B cell (primary cell): ENCODE measurements at places on chromosomes 11 and 22.

- no peak for DNase-seq
Observed at GRCh38 chr22:38781033-38781432, 12.9 kb downstream of the DNAL4 start.

- no peak for DNase-seq
Observed at GRCh38 chr11:45051621-45052020, 94.8 kb upstream of the PRDM11 start.

- no peak for DNase-seq
Observed at GRCh38 chr11:104443387-104443786, 279.4 kb upstream of the PDGFD start.

GRCh38 chr11:45967506-45967905 is 45.0 kb downstream of the LARGE2 start:
- DNase-seq = no peak

DNA sequence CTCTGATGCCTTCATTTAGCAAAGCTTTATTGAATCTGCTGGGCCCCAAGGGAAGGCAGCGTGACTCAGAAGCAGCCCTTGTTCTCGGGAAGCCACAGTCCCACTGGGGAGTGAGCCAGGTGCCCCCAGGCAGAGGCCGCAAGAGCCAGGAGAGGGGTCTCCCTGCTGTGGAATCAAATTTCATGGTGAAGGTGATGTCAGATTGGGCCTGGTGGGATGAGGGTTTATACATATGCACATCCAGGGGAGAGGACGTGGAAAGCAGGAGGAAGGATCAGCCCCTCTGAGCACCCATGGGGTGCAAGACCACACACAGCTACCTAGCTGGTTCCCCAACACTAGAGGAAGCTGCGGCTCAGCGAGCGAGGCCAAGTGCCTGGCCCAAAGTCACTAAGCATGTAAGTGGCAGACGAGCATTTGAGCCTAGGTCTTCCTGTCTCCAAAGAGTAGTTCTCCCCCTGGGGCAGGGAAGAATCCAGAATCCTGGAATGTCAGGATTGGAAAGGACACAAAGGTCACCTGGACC is 2.0 kb downstream of the SYNGR1 start:
- peak; percentile 77 for DNase-seq

DNA sequence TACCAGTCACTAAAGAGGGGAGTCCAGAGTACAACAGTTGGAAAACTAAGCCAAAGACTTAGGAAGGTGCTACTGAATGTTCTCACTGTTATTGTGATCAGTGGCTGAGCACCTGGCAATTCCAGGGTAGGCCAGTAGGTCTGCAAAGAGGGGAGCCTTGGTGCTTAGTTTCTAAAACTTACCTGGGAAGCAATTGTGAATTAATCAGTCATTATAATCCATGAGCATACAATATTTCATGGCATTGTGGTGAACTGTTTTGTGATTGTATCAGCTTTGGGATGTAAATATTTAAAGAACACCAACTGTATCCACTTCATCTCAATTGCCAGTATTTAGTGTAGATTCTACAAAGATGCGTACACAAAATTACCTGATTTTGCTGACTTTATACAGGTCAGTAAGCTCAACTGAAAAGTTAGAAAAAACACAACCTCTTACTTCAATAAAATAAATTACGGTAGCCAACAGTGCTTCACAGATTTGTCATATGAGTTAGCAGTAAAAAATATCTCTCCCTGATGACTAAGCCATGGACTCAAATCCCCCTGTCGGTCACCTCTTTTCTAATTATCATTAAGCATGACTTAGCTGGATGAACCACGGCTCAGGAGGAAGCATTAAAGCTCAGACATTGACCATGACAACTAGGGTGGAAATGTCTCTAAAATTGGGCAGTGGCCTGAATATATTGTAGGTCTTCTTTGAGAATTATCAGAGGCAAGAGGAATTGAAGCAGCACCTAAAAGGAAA is 30.8 kb upstream of the SORL1 start:
- DNase-seq = no peak

DNA sequence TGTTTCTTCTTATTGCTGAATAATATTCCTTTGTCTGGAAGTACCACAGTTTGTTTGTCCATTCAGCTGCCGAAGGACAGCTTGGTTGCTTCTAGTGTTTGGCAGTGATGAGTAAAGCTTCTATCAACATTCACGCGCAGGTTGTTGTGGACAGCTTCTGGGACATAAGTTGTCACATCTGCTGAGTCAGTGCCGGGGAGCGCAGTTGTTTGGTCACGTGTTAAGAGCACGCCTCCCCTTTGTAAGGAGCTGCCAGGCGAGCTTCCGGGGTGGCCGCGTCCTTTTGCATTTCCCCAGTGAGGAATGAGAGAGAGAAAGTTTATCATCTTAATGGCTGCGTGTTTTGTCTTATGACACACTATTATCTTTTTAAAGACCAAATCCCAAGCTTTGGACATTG is 30.3 kb downstream of the SAMM50 start:
- DNase-seq = no peak

GRCh38 chr11:132123449-132123848 is 753.0 kb downstream of the NTM start:
- DNase-seq = no peak

- no peak for DNase-seq
Observed at GRCh38 chr22:26981111-26981510, 323.7 kb downstream of the MIAT start.

- DNase-seq = no peak
Observed at GRCh38 chr11:57778318-57779037, 16.9 kb downstream of the CTNND1 start.

DNA sequence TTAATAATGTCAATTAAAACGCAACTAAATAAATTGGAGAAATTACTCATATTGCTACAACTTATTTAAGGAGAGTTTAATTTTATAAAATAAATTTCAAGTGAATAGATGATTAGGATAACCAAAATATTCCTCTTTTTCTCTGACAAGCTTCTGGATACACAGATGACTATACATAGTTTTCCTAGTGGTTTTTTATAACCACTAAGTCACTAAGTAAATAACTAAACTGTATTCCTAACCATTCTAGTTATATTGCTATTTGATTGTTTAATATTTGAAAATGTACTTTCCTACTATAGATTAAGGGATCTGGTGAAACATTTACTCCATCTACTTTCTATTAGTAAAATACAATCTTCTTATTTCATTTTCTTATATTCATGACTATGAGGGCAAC is 4.7 kb upstream of the ANGPTL5 start:
- no peak for DNase-seq

DNA sequence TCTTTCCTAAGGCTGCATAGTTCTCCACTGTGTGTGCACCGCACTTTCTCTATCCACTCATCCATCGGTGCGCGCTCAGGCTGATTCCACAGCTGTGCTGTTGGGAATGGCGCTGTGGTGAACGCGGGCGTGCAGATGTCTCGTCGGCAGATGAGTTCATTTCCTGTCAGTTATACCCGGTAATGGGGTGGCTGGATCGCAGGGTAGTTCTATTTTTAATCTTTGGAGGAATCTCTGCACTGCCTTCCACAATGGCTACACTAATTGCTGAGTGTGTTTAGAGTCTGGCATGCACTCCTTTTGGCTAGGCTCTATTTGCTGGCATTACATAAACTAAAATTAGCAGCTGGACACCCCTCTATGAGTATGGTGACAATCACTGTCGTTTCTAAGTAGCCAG is 27.9 kb upstream of the KRTAP5-7 start:
- no peak for DNase-seq

DNA sequence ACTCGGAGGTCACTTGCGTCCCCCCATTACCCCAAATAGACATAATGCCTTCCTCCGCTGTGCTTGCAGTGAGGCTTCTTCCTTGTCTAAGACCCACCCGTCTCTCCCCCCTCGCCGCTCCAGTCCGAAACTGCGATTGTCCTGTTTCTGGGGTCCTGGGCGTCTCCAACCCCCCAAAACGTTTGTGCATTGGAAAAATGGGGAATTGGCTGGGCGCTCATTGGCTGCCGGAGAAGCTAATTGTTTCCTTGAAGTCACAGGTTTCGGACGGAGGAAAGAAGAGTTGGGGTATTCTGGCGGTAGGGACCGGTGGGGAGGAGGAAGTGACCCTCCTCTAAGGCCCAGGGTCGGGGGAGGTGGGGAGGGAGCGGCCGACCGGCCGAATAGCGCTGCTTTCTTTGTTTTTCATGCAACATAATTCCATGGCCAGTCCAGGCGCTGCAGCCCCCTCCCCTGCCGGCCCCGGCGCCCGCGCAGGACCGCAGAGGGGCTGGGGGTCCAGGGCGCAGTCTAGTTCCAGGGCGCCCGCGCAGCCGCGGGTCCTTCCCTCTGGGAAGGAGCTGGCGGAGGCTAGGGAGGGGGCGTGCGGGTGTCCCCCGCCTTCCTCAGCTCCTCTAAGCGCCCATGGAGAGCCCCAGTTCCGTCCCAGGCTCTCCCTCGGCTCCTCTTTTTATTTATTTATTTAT is 12.7 kb upstream of the CPT1A start:
- no peak for DNase-seq

GRCh38 chr22:47678636-47679287 is 916.3 kb downstream of the TBC1D22A start:
- no peak for DNase-seq

DNA sequence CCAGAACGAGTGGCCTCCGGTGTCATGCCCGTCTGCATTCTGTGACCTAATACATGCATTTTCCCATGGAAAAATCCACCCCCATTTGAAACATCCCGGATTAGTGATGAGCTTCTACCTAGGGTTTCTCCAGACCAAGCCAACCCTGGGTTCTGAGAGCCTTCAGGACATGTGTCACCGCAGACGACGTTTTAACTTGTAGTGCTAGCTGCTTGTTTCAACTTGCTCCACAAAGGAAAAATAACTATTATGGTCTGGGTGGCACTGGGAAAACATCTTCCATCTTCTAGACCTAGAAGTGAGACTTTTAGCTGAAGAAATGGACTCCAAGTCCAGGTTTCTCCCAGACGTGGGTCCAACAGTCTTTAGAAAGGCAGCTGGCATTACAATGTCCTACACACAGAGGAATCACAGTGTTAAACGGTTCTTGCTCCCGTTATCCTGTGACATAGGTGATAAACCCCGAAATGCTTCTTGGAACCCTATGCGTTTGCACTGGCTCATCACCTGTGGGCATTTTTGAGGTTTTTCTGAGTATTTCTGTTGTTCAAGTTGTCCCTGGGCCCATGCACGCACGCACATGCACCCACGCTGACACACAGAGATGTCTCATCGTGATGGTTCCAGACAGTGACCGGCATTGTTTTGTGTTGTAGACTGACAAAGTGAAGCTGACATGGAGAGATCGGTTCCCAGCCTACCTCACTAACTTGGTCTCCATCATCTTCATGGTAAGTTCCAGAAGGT is 46.6 kb upstream of the FADD start:
- no peak for DNase-seq

DNA sequence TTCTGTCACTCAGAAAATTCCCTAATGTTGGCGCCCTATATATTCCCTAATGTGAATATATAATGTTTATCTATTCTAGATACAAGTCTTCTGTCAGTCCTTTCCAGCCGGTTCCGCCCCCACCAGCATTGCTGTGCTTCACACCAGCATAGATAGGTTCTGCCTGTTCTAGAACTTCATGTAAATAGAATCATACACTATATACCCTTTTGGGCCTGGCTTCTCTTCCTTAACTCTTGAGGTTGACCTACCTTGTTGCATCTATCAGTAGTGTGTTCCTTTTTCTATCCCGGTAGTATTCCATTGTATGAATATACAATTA is 34.6 kb downstream of the OTOG start:
- DNase-seq = no peak

DNA sequence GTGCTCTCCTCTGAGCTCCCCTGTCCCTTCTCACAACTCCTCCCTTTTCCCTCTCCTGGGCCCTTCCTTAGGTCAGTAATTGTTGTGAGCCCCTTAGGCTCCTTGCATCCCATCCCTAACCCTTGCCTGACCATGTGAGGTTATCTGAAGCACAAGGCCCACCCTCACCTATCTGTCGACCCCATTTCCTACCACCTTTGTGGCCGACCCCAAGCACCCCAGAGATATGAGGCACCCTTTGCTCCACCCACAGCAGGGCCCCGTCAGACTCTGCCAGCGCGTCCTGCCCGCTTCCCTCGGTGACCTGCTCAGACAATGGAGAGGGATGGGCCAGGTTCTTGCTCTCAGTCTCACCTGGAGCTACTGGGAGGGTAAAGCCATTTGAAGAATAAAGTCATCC is 1.3 kb downstream of the GNG3 start:
- DNase-seq = no peak

- DNase-seq = peak; percentile 16
Observed at GRCh38 chr22:44329179-44329796, 16.5 kb upstream of the SHISAL1 start.
